ENCODE measurements at places on chromosomes 7 and 10.

- no peak for DNase-seq
Measured at GRCh38 chr10:123643315-123643714, 22.8 kb upstream of the GPR26 start.

GRCh38 chr7:44615149-44615611, 8.8 kb downstream of the OGDH start:
- DNase-seq, result no peak

- DNase-seq, result no peak
Measured at GRCh38 chr10:85032981-85033380, 704.6 kb downstream of the CCSER2 start.

DNA sequence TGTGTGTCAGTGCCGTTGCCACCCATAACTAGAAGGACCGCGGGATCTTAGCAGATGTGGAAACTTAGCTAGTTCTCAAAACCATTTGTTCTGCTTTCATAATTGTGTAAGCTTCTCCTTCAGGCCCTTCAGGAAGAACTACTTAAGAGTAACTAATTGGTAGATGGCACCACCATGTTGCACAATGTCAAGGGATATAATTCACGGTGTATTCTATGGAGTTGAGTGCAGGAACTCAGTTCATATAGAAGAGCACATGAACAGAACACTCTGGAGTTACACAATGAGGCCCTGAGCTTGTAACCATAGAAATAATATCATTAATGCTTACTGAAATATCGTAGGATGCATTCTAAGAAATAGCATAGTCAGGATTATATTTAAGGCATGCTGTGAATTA, 126.5 kb upstream of the GAD2 start:
- no peak for DNase-seq

DNA sequence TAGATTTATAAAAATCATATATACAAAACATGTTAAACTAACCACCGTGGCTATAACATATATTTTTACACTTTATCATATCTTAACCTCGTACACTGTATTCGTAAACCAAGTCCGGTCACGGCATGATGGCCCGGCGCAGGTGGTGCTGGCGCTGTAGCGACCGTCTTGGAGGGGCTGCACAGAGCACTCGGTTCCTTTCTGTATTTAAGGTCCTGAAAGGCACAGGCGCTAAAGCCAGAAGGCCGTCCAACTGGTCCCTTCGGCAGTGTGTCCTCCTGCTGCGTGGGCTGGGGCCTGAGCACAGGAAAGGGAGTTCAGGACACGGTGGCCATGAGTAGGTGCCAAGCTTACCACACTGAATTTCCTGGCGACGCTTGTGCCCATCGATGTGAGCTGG, 33.8 kb downstream of the AMZ1 start:
- DNase-seq, result peak; percentile 35

GRCh38 chr7:122887848-122888247, 1.6 kb upstream of the CADPS2 start:
- DNase-seq, result no peak

- DNase-seq, result no peak
Measured at GRCh38 chr10:50452603-50453002, 171.2 kb downstream of the SGMS1 start.

DNA sequence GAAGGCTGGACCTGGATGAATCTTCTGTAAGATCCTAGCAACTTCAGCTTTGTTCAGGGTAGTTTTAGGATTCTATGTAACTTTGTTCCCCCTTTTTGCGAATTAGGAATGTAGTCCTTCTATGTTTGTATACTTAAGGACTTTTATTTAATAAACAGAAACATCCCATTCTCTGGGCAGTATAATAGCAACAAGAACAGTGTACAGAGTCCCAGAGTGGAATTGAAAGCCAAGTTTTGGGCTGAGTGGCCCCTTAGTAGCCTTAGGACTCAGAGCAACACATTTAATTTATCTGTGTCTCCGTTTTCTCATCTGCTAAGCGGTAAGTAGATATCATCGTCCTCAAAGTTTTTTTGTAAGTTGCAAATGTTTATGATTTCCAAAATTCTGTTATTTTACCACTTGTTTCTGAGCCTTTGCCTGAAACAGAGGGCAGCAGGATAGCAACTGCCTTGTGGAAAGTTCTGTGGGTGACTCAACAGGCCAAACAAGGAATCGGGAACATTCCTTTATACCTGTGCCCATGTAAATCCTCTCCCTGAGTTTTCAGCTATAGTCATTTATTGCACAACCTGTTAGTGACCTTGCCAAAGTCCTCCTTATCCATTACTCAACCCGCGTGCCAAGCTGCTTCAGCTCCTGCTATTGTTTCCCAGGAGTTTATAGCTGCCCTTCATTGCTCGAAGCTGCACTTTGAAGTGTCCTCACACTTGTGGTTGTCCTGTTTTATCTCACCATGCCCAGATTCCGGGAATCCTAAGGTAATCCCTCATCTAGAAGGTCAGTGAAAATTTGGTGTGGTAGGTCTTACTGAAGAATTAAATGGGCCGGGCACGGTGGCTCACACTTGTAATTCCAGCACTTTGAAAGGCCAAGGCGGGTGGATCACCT, 199.1 kb upstream of the AHR start:
- DNase-seq, result peak; percentile 75

DNA sequence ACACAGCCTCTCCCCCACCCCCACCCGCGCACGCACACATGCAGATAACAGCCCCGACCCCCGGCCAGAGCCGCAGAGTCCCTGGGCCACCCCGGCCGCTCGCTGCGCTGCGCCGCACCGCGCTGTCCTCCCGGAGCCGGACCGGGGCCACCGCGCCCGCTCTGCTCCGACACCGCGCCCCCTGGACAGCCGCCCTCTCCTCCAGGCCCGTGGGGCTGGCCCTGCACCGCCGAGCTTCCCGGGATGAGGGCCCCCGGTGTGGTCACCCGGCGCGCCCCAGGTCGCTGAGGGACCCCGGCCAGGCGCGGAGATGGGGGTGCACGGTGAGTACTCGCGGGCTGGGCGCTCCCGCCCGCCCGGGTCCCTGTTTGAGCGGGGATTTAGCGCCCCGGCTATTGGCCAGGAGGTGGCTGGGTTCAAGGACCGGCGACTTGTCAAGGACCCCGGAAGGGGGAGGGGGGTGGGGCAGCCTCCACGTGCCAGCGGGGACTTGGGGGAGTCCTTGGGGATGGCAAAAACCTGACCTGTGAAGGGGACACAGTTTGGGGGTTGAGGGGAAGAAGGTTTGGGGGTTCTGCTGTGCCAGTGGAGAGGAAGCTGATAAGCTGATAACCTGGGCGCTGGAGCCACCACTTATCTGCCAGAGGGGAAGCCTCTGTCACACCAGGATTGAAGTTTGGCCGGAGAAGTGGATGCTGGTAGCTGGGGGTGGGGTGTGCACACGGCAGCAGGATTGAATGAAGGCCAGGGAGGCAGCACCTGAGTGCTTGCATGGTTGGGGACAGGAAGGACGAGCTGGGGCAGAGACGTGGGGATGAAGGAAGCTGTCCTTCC, 620 bp downstream of the EPO start:
- DNase-seq, result peak; percentile 39

GRCh38 chr10:132186488-132187429, at the start of gene DPYSL4:
Gene DPYSL4 (plus strand): TSS chr10:132186948. CDS start chr10:132187064, 116 bp downstream.
- peak; percentile 34 for DNase-seq

DNA sequence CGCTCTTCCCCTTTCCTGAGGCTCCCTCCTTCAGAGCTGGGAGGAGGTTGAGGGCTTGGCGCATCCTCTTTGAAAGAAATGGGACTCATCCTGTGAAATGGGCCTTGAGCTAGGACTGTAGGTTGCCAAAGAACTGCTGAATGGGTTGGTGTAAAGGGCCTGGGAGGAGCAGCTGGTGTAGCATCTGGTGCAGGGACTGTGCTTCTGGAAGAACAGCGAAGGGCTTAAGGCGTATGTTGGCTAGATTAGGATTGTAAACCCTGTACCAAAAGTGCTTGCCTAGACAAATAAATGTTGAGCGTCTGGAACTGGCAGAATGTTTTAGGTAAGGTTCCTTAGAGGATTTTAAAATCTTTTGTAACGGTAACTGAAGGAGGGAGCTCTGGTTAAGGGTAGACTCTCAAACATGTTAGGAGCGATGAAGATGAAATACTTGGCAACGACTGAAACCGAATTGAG, 563 bp downstream of the STAM start:
- peak; percentile 37 for DNase-seq

DNA sequence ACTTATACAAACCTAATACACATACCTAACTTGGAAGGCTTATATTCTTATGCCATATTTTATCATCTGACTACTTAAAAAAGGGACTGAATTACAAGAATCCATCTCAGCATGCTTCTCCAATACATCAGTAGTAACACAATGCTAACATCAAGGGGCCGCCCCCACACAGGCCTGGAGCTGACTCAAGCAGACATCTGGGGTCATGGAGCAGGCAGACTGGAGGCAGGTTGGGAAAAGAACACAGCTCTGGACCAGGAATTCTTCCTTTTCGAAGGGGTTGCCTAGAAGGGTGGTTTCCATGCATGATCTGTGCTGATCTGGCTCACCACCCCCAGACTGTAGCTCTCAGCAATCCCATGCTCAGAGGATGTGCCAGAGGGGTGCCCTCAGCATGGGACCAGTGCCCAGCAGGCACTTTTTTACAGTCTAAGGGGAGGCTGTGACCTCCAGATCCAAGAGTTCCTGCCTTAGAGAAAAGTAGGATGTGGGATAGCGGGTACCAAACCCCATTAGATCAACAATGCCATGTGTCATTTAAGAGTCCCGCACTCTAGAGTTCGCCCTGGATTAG, 26.1 kb upstream of the DUSP5 start:
- no peak for DNase-seq

DNA sequence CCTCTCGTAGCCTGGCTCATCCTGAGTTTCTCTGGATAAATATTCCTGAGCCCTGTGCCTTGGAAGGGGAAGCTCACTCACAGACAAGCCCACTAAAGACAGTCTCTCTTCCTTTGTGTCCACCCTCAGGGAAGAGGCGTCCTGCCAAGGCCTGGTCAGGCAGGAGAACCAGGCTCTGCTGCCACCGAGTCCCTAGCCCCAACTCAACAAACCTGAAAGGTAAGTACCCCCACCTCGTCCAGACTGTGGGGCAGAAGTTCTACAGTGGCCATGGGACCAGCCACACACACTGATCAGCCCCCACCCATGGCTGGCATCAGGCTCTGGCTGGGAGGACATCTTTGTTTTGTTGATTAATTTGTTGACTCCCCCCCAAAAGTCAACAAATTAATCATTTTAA, 2.8 kb downstream of the GPR15LG start:
- DNase-seq, result no peak

GRCh38 chr10:50407076-50407801, 155.9 kb upstream of the ASAH2 start:
- no peak for DNase-seq

DNA sequence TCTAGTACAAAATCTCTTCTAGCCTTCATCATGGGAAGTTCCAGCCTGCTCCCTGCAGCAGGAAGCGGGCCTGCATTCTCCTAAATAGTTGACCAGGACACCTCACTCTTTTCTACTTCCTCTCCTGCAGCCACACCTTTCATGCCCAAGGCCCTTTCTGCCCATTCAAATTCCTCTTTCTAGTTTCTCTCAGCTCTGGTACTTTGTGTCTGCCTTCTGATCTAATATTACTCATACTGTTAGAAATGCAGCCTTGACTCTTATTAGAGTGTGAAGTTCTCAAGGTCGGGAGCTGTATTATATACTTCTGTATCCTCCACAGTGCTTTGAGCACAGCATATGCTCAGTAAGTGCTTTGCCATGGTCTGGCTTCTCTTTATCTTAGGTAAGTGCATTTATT, 103.1 kb downstream of the PRKCQ start:
- no peak for DNase-seq

DNA sequence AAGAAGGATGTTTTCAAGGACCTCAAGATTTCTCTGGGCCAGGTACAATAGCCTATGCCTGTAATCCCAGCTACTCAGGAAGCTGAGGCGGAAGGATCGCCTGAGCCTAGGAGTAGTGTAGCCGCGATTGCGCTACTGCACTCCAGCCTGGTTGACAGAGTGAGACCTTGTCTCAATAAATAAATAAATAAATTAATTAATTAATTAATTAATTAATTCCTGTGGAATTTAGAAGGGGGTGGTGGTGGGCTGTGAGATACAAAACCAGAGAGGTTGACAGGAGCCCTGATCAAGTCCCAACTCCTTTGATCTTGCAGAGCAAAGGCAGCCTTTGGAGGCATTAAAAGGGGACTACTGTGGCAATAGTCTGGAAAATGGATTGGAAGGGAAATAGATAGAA, 39.3 kb upstream of the NRF1 start:
- no peak for DNase-seq

- DNase-seq, result no peak
Measured at GRCh38 chr7:87877366-87878040, 1.2 kb downstream of the DBF4 start.

- DNase-seq, result no peak
Measured at GRCh38 chr7:23123007-23123406, 17.4 kb downstream of the KLHL7 start.

- no peak for DNase-seq
Measured at GRCh38 chr10:48224979-48225560, 49.4 kb downstream of the FRMPD2 start.

DNA sequence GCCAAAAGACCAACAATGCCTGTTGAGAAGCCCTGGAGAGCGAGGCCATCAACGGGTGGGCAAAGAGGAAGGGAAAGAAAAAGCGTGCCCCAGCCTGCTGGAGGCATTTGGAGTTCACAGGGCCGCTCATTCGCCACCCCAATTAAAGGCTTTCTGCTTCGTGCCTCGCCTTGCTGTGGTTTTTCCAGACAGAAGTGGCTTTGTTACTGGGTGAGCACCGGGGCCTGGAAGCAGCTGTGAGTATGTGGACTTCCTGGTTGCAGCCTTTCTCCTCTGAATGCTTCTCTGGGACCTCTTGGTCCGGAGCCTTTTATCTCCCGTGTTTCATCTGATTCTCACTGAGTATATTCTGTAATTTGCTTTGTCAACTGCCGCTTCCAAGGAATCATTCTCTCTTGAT, 118.1 kb upstream of the EGR2 start:
- no peak for DNase-seq
